ENCODE measurements at places on chromosomes 6 and 20. TPM values are rescaled to one million over a fixed set of nuclear protein-coding genes. Genes with fewer than 3 reads are reported as not detected.

Gene PRR18
- total RNA-seq: 0.11 TPM

Gene FNDC1
- total RNA-seq: 0.06 TPM

Gene KDM1B
- 7.6 TPM for total RNA-seq

Gene PPP1R14C
- 1.6 TPM for total RNA-seq
